Activated CD8-positive, alpha-beta T cell treated with anti-CD3 and anti-CD28 coated beads for 36 hours (primary cell): ENCODE measurements at places on chromosomes 12 and 14.

DNA sequence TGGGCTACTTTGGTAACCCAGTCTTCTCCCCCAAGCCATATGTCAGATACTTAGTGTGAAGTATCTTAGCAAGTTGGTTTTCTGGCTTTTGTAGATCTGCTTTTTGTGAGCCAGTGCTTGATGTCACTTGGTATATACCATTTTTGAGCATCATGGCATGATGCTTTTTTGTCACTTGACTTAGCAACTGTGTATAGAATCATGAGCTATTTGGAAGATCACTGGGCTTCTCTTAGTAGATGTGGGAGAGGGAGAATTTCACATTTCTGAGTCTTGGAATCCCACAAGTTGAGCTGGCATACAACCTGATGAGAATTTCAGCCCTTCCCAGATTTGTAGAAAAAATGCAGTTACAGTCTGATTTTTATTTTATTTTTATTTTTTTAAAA lies 24.9 kb downstream of the AEBP2 start:
- peaks cover 59% of the 10 kb centered on the region for H3K36me3 ChIP-seq
- peaks cover 36% of the 10 kb centered on the region for H3K4me1 ChIP-seq
- no peak for DNase-seq
- no peak overlapping the region for H3K4me3 ChIP-seq
- H3K27ac ChIP-seq = peak overlapping the region; percentile 15
- no peaks in the 10 kb centered on the region for H3K27me3 ChIP-seq

GRCh38 chr12:108341854-108342847 lies 3.0 kb upstream of the CMKLR1 start:
- H3K4me1 ChIP-seq = peaks cover 7% of the 10 kb centered on the region
- H3K27ac ChIP-seq = no peak overlapping the region
- H3K36me3 ChIP-seq = no peaks in the 10 kb centered on the region
- no peak for DNase-seq

GRCh38 chr14:54653712-54654469 lies 87.0 kb downstream of the SAMD4A start:
- H3K27me3 ChIP-seq = peaks cover 27% of the 10 kb centered on the region
- no peak overlapping the region for H3K4me3 ChIP-seq
- DNase-seq = no peak

- H3K27ac ChIP-seq = peak overlapping the region; percentile 16
- peaks cover 35% of the 10 kb centered on the region for H3K36me3 ChIP-seq
- no peak for DNase-seq
- no peaks in the 10 kb centered on the region for H3K27me3 ChIP-seq
- H3K4me3 ChIP-seq = no peak overlapping the region
- peaks cover 49% of the 10 kb centered on the region for H3K4me1 ChIP-seq
These were observed 140.1 kb upstream of the HIF1A start for GRCh38 chr14:61555056-61555838.

- no peak overlapping the region for H3K27ac ChIP-seq
- no peak for DNase-seq
- no peaks in the 10 kb centered on the region for H3K27me3 ChIP-seq
- peaks cover 8% of the 10 kb centered on the region for H3K4me1 ChIP-seq
- H3K36me3 ChIP-seq = no peaks in the 10 kb centered on the region
- no peak overlapping the region for H3K4me3 ChIP-seq
These were observed 54.2 kb downstream of the LRRC74A start for GRCh38 chr14:76880449-76880848.

GRCh38 chr12:98909746-98910145 lies 264.7 kb downstream of the APAF1 start:
- H3K36me3 ChIP-seq = no peaks in the 10 kb centered on the region
- H3K4me3 ChIP-seq = no peak overlapping the region
- no peak for DNase-seq
- H3K27me3 ChIP-seq = peaks cover 1% of the 10 kb centered on the region
- H3K4me1 ChIP-seq = no peaks in the 10 kb centered on the region
- H3K27ac ChIP-seq = no peak overlapping the region
